ENCODE measurements at places on chromosomes 3 and 15. TPM values are rescaled to one million over a fixed set of nuclear protein-coding genes. Genes with fewer than 3 reads are reported as not detected.

- DNase-seq = peak; percentile 18
- H3K36me3 ChIP-seq = no peaks in the 10 kb centered on the region
- peak overlapping the region; percentile 27 for H3K4me3 ChIP-seq
Measured at GRCh38 chr15:101127506-101128076, 124.3 kb downstream of the CHSY1 start.

SLC24A5 gene
- total RNA-seq = not detected

GRCh38 chr15:64774629-64775493 lies 528 bp downstream of the RBPMS2 start:
- no peak overlapping the region for H3K4me3 ChIP-seq
- H3K4me1 ChIP-seq = no peaks in the 10 kb centered on the region
- peaks cover 18% of the 10 kb centered on the region for H3K27me3 ChIP-seq
- DNase-seq = no peak
- H3K36me3 ChIP-seq = no peaks in the 10 kb centered on the region
- H3K27ac ChIP-seq = no peak overlapping the region

DNA sequence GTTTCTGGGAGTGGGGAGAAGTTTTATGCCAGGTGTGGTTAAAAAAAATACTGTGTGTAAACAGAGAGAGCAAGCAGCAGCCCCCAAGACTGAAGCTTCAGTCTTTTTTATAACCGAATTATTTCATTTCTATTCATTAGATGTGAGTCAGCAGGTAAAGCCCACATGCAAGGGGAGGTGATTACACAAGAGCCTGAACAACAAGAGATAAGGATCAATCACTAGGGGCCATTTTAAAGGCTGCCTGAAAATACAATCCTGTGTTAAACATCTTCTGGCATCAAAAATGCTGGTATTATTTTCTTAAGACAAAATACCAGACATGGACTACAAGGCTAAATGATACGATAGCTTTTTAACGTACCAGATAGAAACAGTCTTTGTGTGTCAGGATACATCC lies 217.3 kb downstream of the SUCLG2 start:
- no peak for DNase-seq
- H3K4me1 ChIP-seq = no peaks in the 10 kb centered on the region
- H3K27ac ChIP-seq = no peak overlapping the region
- H3K36me3 ChIP-seq = no peaks in the 10 kb centered on the region
- no peak overlapping the region for H3K4me3 ChIP-seq

GRCh38 chr15:77059786-77060361 lies 11.0 kb downstream of the TSPAN3 start:
- DNase-seq = no peak
- H3K4me3 ChIP-seq = no peak overlapping the region
- H3K4me1 ChIP-seq = no peaks in the 10 kb centered on the region
- no peaks in the 10 kb centered on the region for H3K36me3 ChIP-seq
- no peaks in the 10 kb centered on the region for H3K27me3 ChIP-seq

GRCh38 chr15:58931987-58932588 lies 1.4 kb downstream of the SLTM start:
- peaks cover 12% of the 10 kb centered on the region for H3K4me1 ChIP-seq
- H3K36me3 ChIP-seq = no peaks in the 10 kb centered on the region
- H3K27me3 ChIP-seq = no peaks in the 10 kb centered on the region
- H3K27ac ChIP-seq = peak overlapping the region; percentile 97
- peak overlapping the region; percentile 74 for H3K4me3 ChIP-seq
- DNase-seq = no peak

GRCh38 chr3:8189051-8189450 lies 312.6 kb upstream of the LMCD1 start:
- H3K4me1 ChIP-seq = no peaks in the 10 kb centered on the region
- no peak overlapping the region for H3K27ac ChIP-seq
- no peaks in the 10 kb centered on the region for H3K36me3 ChIP-seq
- DNase-seq = no peak
- H3K27me3 ChIP-seq = no peaks in the 10 kb centered on the region

GRCh38 chr3:14513566-14514322 lies 26.4 kb downstream of the GRIP2 start:
- no peak overlapping the region for H3K27ac ChIP-seq
- H3K4me1 ChIP-seq = no peaks in the 10 kb centered on the region
- no peak overlapping the region for H3K4me3 ChIP-seq

DAZL gene
- 0.27 TPM for total RNA-seq
